ENCODE measurements at places on chromosomes 11 and 22.

- no peak for DNase-seq
Measured at GRCh38 chr11:31699066-31699465, 112.1 kb downstream of the PAX6 start.

GRCh38 chr11:73335204-73335923 is 27.3 kb downstream of the ARHGEF17 start:
- peak; percentile 55 for DNase-seq

GRCh38 chr11:117820071-117820470 is 4.5 kb downstream of the FXYD2 start:
- no peak for DNase-seq

GRCh38 chr11:122633219-122633829 is 22.2 kb upstream of the UBASH3B start:
- DNase-seq, result no peak

DNA sequence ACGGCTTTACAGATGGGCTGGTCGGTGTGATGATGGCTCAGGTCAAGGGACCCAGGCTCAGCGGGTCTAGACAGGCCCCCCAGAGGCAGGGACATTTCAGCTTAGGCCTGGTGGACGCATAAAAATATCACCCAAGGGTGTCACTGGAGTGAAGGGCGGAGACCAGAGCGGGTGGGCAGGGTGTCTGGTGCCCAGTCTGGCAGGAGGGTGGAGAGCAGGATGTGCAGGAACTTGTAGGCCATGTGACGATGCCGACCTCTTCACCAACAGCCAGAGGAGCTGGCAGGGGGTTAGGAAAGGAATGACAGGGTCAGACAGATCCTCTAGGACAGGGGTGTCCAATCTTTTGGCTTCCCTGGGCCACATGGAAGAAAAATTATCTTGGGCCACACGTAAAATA is 4.5 kb downstream of the MAPK8IP1 start:
- no peak for DNase-seq

GRCh38 chr22:32837803-32838202 is 36.3 kb downstream of the TIMP3 start:
- DNase-seq, result no peak

Data from activated naive CD8-positive, alpha-beta T cell treated with anti-CD3 and anti-CD28 coated beads, Interleukin-2, amount 50 U/mL, for 16 hours (primary cell).